ENCODE measurements at places on chromosomes 13 and 19. TPM values are rescaled to one million over a fixed set of nuclear protein-coding genes. Genes with fewer than 3 reads are reported as not detected.

KIR2DL1 gene
- not detected for total RNA-seq

- DNase-seq = no peak
These were observed 11.2 kb downstream of the EGLN2 start for GRCh38 chr19:40810160-40810559.

DNA sequence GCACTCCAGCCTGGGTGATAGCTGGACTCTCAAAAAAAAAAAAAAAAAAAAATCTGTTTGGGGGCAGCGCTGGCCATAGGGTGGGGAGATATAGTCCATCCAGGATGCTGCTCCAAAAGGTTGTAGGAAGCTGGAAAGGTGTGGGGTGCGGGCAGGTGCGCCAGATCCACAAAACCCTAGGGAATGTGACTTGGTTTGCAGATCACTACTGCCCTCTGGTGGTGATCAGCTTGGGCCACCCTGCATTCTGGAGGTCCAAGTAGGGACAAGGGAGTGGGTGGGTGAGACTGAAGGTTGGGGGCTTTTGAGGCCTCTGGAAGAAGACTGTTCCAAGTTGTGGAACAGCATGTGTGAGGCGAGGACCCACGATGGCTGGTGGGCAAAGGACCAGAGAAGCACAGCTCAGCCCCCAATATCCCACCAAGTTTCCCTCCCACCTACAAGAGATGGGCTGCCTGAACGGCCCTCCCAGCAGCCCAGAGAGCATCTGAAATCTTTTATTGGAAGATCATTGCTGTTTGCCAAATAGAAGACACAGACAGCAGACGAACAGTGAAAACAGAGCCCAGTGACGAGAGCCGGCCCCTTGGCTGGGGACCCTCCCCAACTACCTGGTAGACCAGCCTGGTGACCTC lies 10.4 kb upstream of the TYK2 start:
- no peak for DNase-seq

DNA sequence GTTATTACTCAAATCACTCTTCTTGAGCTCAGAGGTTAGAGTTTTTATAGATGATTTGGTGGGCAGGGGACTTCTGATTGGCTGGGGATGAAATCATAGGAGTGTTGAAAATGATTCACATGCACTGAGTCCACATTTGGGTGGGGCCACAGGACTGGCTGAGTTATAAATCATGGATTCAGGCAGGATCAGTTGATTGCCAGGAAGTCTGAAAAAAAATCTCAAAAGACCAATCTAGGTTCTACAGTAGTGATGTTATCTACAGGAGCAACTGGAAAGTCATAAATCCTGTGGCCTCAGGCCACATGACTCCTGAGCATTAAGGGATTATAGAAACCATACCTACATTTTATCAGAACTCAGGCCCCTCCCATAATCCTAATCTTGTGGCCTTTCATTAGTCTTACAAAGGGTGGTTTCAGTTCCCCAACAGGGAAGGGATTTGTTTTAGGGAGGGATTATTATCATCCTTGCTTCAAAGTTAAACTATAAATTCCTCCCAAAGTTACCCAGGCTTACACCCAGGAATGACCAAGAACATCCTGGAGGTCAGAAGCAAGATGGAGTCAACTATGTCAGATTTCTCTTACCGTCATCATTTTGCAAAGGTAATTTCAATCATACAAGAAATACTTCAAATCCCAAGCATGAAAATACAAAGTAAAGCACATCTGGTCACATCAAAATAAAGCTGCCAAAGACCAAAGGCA lies 5.6 kb upstream of the CCDC70 start:
- DNase-seq = peak; percentile 67

- DNase-seq = no peak
These were observed 249.1 kb downstream of the FGF14 start for GRCh38 chr13:102152790-102153189.

DNA sequence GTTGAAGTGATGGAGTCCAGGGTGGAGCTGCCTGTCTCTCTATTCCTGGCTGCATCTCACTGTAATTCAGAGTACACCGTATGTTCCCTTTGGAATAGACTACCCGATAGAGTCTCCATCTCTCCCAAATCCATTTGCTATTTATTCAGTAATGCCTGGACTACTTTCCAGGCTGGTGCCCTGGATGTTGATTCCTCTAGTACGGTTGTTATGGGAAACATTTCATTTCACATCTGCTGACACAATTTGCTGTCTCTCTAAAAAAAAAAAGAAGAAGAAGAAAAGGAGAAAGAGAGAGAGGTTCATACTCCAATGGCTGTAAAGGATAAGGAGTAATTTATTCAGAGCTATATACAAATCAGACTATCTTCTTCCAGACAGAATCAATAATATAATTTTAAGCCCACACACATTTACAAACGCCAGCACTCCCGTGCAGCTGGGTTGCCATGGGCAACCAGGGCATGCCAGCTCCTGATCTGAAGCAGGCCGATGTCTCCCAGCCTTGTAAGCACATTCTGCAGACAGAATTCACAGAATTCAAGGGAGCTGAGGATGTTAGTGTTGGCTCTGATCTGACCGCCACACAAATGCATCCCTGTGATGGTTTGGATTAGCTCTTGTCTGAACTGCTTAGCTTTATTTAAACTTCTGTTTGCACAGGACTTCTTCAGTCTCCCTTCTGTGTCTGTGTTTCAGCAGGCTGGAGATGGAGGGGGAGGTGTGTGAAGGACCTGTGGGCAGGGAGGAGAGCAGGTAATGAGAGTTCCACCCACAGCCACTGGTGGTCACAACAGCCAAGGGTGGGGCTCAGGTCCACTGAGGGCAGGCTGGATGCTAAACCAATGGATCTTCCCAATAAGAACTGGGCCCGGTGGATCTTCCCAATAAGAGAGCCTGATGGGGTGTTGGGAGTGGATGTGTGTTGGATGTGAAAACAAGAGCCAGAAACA lies 66.0 kb downstream of the TEX26 start:
- DNase-seq = no peak

GRCh38 chr13:83007226-83007625 lies 875.0 kb downstream of the SLITRK1 start:
- no peak for DNase-seq

- no peak for DNase-seq
These were observed 36.8 kb upstream of the CYP2S1 start for GRCh38 chr19:41156207-41156606.

GRCh38 chr19:13447978-13448377 lies 58.3 kb downstream of the CACNA1A start:
- no peak for DNase-seq

- no peak for DNase-seq
These were observed 19.6 kb downstream of the ARHGEF1 start for GRCh38 chr19:41902594-41902993.

GRCh38 chr19:8673276-8673891 lies 25.2 kb downstream of the ACTL9 start:
- no peak for DNase-seq

DNA sequence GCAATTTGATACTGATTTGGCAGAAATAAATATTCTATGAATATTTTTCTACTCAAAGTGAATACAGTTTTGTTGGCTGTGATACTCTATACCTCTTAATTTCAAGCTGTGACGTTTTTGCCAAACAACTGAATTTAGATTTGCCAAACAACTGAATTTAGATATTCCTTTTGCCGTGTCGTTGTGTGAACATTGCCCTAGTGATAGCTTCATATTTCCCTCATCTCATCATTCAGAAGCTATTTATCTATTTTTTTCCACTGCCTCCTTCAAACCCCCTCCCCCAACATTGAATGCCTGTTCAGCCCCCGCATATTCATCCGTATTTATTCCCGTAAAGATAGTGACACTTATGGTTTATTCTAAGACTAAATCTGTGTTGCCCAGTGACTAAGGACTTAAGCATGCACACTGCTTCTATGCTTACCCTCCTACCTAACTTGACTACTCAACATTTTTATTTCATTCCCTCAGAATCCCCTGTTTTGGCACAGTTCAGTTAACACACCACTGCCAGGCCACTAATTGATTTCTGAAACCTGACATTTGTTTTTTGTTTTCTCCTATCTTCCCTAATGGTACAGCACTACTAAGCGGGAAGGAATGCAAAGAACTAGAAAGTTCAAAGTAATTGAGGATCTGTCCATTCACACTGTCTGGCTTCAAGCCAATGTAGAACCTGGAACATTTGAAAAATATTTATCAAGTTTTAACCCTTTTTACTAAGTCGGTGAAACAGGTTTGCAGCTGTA lies 2.8 kb upstream of the KLF5 start:
- no peak for DNase-seq

LRRC63 gene
- total RNA-seq = not detected

GRCh38 chr13:49995625-49996101 lies 1.2 kb upstream of the TRIM13 start:
- DNase-seq = no peak

GRCh38 chr13:100491164-100491842 lies 97.3 kb downstream of the GGACT start:
- DNase-seq = no peak

DNA sequence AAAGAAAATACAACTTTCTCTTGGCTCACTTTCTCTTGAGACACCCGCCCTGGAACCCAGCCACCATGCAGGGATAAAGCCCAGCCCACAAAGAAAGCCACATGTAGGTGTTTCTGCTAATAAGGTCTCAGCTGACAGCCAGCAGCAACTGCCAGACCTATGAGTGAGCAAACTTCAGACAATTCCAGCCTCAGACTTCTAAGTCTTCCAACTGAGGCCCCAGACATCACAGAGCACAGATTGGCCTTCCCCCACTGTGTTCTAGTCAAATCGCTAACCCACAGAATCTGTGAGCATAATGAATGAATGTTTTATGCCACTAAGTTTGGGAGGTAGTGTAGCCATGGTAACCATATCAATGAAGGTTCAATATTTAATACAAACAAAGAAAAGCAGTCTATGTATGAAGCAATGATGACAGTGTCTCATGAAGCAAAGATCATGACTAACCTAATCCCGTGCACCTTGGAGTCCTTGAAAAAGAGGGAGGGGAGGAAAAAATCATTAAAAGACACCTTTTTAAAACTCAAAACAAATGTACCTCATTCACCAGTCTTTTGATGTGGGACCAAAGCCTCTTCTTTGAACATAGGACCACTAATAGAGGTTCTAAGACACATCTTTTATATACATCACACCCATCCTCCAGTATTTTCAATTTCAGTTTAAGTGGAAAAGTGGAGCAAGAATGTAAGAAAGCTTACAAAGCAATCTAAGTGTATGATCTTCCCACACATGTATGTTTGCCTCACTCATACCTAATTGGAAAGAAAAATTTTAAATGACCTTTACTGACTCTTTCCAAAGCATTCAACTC lies 6.2 kb downstream of the MRPS31 start:
- peak; percentile 38 for DNase-seq

- DNase-seq = peak; percentile 98
These were observed at the start of gene IZUMO4 for GRCh38 chr19:2096480-2097202. Gene IZUMO4, plus strand, starts transcription at chr19:2096915. Its CDS starts 31 bp downstream, at chr19:2096946.

DNA sequence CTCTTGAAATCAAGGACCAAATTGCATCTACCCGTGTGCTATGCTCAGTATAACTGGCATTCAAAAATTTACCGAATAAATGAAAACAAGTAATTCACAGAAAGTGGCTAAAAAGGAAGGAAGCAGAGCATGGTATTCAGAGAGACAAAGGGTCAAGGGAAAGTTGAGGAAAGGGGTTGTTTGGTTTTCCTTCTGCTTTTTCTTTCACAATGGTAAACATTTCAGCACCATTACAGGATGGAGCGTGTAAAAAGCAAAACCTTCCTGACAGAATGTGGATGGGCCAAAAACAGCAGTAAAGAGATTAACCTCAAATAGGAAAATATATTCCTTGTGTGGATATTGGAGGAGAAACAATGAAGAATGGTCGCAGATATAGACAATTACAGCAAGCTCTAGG lies 14.8 kb downstream of the DIAPH3 start:
- DNase-seq = no peak

DNA sequence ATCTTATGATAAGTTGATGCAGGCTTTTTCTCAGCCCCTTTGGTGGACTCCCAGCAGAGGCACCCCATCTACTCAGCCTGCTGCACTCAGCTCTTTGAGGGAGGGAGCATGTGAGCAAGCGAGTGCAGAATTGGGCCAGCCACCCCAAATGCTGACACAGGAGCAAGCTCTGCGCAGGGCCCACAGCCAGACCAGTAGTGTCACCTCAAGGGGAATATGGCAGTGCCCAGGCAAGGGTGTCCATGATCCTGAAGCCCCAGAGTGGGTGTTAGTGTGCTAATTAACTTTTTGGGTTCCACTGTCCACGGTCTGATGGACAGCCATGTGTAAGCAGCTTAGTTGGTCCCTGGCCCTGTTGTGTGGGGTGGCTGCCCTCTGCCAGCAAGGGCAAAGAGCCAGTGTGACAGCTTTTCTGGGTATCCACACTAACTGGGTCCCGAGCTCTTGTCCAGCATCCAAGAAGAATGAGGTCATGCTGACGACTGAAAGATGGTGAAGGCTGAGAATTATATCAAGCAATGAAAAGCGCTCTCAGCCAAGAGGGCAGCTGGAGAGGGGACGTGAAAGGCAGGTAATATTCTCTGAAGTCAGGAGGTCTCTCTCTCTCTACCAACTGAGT lies 898.3 kb upstream of the PCDH9 start:
- DNase-seq = no peak

ODAD3 gene
- total RNA-seq = not detected

- no peak for DNase-seq
These were observed 291.6 kb downstream of the KLF12 start for GRCh38 chr13:73842626-73843025.

DNA sequence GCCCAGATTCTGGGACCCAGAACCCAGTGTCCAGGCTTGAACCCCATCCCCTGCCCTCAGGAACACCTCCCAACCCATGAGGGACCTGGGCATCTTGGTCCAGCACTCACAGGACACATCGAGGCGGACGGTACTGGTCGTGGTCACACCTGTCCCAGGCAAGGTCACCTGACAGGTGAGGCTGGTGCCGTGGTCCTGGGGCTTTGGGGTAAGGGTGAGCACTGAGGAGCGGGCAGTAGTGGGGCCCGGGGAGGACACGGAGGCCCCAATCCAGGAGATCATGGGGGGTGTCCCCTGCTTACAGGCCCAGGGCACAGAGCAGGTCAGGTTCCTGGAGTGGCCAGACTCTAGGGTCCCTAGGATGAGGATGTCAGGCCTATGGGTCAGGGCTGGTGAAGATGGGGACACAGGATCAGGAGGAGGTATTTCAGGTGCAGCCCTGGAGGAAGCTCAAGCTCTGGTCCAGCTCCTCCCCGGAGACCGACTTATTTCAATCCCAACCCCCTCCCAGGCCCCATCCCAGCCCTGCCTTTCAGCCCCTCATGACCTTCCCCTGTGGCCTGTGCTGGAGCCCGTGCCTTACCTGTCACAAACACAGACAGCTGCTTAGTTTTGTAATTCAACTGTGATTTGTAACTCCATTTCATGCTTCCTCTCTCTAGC lies 772 bp downstream of the SIGLEC8 start:
- DNase-seq = no peak

DNA sequence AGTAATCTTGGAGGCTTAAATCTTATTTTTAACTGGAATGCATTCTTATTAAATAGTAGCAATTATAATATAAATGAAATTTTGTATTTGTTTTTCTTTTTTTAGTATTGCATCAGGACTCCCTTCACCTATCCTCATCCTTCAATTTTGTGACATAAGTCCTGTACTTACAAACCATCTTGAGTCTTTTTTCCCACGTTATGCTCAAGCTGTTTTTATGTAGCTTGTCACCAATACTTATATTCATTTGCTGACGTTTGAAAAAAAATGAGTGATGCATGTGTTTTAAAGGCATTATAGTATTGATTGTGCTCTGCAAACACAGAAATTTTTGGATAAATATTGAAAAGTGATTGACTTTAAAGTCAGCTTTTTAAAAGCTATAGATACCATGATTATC lies 888 bp downstream of the GPR18 start:
- DNase-seq = no peak

OR7D2 gene
- not detected for total RNA-seq

All from left colon (tissue), 2 donors.